ENCODE measurements at places on chromosomes 11 and 22.

GRCh38 chr11:134514354-134514951, 102.4 kb upstream of the B3GAT1 start:
- no peak for DNase-seq

GRCh38 chr11:92393218-92393617, 168.6 kb downstream of the FAT3 start:
- DNase-seq: no peak

GRCh38 chr11:20448834-20449233, 61.3 kb downstream of the PRMT3 start:
- no peak for DNase-seq

DNA sequence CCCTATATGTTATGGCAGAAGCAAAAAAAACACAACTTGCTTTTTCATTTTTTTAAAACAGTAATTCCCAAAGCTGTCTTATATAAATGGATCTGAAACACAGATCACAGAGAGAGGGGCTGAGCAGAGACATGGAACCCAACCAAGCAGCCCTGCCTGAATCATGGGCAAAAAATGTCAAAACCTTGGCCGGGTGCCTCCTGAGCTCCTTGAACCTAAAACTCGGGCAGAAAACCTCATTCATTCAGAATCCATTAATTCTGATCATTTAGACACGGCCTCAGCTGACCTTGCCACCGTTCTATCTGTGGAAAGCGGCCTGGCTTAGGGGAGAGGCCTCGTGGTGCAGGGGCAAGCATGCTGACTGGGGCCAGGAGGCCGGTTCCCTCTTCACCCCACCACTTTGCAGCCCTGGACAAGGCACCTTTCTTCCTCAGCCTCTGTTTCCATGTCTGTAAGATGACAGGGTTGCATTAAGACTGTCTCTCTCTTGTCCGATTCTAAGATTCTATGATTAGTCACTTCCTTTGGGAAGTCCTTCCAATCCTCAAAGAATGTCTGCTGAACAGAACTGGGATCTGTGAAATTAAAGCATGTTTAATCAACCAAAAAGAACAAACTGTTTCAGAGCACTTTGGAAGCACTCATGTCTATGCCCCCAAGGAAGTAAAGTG, 26.0 kb downstream of the TENM4 start:
- DNase-seq: peak; percentile 71

- no peak for DNase-seq
These were observed 4.6 kb upstream of the CDC42BPG start for GRCh38 chr11:64848826-64849597.

- DNase-seq: no peak
These were observed 142.2 kb downstream of the ST3GAL4 start for GRCh38 chr11:126497581-126498122.

- DNase-seq: no peak
These were observed 61.6 kb downstream of the SIK2 start for GRCh38 chr11:111663820-111664219.

DNA sequence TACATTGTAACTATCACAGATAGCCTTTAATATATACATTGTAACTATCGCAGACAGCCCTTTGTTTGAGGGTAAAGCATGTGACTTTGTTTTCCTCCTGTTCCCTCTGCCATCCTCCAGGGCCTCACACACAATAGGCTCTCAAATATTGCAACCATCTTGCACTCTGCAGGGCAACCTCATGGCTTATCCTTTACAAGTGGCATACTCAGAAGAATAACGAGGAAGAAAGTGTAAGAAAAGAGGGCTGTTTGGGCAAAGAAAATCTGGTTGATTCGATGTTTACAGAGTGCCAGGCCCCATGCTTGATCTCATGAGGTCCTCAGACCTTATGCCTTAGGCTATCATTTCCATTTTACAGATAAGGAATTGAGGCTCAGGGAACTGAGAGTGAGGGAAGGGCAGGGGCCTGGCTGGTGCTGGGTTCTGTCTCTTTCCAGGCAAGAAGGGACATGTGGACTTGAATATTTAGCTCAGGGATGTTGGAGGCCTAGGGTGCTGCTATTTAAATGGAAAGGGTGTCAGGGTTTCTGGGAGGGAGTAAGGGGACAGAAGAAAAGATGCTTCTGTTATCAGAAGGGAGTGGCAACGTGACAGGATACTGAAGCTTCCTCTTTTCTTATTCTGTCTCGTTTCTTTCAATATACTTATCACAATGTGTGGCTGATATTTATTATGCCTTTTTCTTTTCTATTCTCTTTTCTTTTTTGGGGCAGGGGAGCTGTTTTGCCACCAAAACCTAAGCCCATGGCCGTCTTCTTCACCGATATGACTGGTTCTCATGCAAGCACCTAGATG, 1.1 kb upstream of the SAMM50 start:
- DNase-seq: no peak

- no peak for DNase-seq
These were observed 6.7 kb downstream of the OR6M1 start for GRCh38 chr11:123799438-123799837.

GRCh38 chr11:36041988-36042611, 98.2 kb downstream of the LDLRAD3 start:
- no peak for DNase-seq

- no peak for DNase-seq
These were observed 78.6 kb upstream of the RTL6 start for GRCh38 chr22:44576311-44577260.

GRCh38 chr11:92765965-92766371, 203.5 kb upstream of the MTNR1B start:
- DNase-seq: peak; percentile 2

- peak; percentile 5 for DNase-seq
These were observed 3.9 kb upstream of the VSIG10L2 start for GRCh38 chr11:125941619-125942611.

DNA sequence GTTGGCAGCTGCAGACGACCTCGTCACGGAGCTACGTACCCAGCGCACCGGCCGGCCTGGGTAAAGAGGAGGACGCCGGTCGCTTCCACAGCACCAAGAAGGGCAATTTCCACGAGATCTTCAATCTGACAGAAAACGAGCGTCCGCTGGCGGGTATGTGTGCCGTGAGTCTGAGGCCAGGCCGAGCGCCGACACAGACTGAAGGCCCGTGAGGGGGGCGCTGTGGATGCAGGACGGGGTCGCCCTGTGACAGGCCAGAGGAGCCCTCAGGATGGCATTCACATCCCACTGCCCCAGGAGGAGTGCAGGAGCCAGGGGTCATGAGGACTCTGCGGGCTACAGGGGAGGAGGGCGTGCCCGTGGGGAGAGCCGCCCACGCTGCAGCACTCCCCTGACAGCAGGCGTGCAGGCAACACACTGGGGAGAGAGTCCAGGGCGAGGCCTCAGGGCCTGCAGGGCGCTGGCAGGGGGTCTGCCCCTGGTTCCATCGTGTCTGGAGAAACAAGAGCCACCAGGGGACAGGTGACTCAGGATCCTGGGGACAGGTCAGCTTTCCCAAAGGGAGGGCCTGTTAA, 53.6 kb downstream of the GRAMD4 start:
- no peak for DNase-seq

DNA sequence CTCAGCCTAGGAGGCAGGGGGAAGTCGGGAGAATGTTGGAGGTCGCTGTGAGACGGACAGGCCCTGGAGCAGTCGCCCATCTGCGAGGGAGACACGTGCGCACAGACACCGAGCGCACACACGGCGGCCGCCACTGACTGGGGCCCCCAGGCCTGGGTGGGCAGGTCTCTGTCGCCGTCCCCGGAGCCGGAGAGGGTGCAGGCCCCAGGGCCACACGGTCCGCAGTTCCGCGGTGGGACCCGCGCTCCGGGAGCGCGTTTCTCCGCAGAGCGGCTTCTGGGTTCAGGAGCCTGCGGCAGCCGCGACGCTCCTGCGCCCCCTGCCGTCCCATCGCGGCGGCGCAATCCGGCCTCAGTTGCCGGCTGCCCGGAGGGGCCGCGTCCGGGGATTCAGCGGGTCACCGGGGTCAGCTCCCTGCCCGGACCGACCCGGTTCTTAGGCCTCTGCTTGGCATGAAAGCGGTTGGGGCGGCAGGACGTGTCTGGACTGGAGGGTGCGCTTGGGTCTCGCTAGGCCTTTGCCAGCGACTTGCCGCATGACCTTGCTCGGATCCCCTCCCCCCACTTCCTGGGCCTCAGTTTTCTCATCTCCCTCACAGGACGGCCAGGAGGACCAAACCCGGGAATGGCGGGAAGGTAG, 31.2 kb downstream of the PDE2A start:
- no peak for DNase-seq

DNA sequence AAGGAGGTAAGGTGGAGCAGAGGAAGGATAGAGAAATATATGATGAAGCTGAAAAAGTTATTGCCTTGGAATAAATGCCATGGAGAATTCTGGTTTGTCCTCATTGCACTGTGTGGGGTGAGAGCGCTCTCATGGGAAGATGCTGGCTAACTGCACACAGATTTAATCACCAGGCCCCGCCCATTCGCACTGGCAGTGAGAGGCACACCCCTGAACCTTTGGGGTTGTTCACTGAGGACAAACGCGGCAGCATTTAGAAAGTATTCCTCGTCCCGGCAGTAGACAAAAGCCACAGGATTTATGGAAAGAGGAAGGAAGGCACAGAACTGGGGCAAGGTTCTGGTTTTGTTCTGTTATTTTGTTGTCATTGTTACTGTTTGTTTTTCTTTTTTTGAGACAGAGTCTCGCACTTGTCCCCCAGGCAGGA, 70.2 kb downstream of the MED15 start:
- DNase-seq: no peak

GRCh38 chr22:19559324-19559811, 35.2 kb upstream of the CLDN5 start:
- DNase-seq: no peak

- DNase-seq: no peak
These were observed 64.3 kb upstream of the PPARA start for GRCh38 chr22:46085828-46086576.

- DNase-seq: no peak
These were observed 573 bp downstream of the PPFIA1 start for GRCh38 chr11:70270877-70271648.

- no peak for DNase-seq
These were observed 44.0 kb downstream of the KIAA1671 start for GRCh38 chr22:24996420-24996952.

DNA sequence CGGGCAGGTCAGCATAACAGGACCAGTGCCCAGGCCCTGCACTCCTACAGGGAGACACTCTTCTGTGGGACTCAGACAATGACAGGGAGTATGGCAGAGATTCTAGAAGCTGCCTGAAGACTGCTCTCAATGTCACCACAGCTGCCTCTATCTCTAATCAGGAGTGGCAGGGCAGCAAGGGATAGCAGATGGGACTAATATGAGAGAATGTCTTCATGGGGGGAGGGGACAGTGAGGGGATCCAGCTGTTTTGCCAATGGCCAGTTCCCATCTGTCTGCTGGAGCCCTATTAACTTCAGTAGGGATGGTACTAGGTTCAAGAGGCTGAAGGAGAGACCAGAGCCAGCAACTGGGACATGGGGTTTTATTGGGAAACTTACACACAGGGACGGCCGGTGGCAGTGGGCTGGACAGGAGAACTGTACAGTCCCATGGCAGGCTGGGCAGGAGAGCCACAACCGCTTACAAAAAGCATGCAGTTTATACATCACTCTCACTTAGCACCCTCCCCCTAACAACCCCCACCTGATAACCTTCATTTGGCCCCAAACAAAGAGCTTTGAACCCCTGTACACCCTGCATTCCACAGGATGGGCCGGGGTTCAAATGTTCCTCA, 2.5 kb upstream of the CD82 start:
- no peak for DNase-seq

- no peak for DNase-seq
These were observed 2.3 kb upstream of the MALAT1 start for GRCh38 chr11:65496304-65497140.

GRCh38 chr11:6202041-6202440, 3.0 kb downstream of the OR52W1 start:
- DNase-seq: no peak

DNA sequence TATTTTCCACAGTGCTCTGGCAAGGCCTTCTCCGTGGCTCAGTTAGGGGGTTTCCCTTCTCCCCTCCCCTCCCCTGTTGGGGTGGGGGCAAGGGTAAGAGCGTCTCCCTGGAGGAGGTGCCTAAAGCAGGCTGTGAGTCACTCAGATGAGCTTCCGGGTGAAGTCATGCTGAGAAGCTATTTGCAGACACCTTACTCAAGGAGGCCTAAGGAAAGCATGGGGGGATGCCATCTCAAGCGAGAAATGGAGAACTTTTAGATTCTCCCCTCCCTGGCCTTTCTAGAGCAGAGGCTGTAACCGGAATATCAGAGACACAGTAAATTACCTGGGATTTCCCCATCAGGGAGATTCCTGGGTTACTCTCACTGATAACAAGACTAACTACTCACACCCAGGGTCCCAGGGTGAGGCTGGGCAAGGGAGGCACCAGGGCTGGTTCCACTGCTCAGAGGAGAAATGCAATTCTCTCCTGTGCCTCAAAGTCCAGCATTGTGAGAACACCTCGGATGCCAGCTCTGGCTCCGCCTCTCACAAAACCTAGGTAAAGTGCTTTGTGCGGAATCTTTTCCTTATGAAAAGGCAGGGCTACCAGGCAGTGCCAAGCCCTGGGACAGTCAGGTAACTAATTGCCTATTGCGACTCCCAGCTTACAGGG, 123.6 kb downstream of the ABTB2 start:
- peak; percentile 91 for DNase-seq

DNA sequence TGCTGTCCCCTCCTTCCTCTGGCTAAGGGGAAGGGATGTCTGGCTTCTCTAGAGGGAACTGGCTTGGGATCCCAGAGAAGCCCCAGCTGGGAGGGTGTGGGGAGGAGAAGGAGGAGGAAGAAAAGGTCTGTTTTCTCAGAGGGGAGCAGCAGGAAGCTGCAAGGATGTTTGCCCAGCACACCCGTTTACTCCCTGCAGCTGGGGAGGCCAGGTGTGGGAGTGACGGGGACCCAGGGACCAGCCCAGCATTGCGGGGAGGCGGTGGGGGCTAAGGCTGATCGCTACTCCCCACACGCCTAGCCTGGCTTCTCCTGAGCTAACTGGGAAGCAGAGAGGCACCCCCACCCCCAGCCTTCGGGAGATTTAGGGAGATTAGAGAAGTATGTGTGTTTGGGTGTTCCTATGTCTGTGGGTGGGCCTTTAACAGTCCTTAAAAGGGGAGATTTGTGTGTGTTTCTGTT, 3.9 kb downstream of the CREB3L1 start:
- no peak for DNase-seq

DNA sequence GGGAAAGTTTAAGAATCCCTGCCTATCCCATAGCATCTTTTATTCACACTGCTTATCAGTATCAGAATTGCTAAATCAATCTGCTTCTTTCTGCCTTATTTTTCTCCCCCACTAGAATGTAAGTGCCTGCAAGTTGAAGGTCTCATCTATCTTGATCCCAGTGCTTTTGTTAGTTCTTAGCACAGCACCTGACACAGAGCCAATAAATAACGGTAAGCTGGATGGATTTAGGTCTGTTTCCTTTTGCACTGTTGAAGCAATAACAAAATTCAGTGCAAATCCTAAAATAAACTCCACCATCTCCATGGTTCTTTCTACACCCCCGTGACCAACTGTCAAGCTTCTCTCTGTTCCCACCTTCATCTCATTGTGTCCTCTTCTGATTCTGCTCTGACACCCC, 36.7 kb upstream of the CD44 start:
- DNase-seq: no peak

- no peak for DNase-seq
These were observed 203.7 kb downstream of the TENM4 start for GRCh38 chr11:79237091-79237490.

- no peak for DNase-seq
These were observed 6.3 kb downstream of the AMPD3 start for GRCh38 chr11:10461276-10461790.

GRCh38 chr11:123373754-123374621, 56.1 kb upstream of the GRAMD1B start:
- DNase-seq: no peak

GRCh38 chr11:134524201-134524600, 112.2 kb upstream of the B3GAT1 start:
- no peak for DNase-seq

Data from kidney epithelial cell (primary cell).